ENCODE measurements at places on chromosomes 1 and 21.

GRCh38 chr1:66563094-66563800 lies 29.3 kb downstream of the SGIP1 start:
- no peak for DNase-seq

DNA sequence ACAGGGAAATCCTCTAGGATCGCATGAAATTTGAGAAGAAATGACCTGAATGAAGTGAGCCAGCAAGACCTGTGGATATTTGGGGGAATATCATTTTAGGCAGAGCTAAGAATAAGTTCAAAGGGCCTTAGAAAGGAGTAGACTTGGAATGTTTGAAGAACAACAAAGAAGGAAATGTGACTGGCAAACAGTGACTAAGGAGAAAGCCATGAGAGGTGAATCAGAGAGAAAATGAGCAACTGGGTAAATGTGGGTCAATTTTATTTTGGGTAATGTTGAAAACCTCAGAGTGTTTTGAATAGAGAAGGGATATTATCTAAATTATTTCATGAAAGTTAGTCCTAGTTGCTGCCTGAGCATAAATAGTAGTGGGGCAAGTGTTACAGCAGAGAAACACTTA lies 672.8 kb downstream of the LMO4 start:
- no peak for DNase-seq

GRCh38 chr1:89659322-89660081 lies 26.6 kb downstream of the LRRC8C start:
- no peak for DNase-seq

DNA sequence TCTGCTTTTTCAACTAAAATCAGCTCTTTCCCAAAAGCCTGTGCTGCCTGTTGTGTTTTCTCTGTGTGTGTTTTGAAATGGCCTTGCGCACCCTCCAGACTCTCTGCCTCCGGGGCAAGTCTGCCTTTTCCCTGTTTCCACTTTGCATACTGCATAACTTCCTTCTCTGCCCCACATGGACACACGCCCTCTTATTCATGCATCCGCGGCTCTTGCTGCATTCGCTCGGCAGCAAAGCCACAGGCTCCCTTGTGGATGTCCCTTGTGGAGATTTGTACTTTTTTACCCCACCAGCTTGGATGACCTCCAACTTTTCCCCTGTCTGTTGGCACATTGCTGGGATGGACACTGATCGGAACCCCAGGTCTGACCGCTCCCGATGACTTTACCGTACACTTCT lies 147.6 kb downstream of the ADSS2 start:
- DNase-seq = no peak

- DNase-seq = no peak
Observed at GRCh38 chr1:179973198-179974110, 18.8 kb downstream of the CEP350 start.

DNA sequence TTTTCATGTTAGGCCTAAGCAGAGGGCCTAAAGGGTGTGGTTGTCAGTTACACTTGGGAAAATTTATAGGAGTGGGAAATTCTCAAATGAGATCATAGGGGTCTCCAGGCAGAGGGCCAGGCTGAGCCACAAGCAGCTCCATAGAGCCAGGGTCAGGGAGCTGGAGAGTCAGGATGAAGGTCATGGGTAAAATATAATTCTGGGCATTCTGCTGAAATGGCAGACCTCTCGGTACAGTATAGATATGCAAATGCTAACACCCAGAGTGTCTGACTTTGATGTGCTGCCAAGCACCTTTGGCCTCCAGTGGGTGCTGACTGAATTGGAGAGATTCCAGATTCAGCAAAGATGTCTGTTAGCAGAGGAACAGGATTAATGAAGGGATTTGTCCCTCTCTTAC lies 40.1 kb downstream of the DNM3 start:
- DNase-seq = no peak

- DNase-seq = no peak
Observed at GRCh38 chr1:108817811-108818210, 39.1 kb downstream of the AKNAD1 start.

DNA sequence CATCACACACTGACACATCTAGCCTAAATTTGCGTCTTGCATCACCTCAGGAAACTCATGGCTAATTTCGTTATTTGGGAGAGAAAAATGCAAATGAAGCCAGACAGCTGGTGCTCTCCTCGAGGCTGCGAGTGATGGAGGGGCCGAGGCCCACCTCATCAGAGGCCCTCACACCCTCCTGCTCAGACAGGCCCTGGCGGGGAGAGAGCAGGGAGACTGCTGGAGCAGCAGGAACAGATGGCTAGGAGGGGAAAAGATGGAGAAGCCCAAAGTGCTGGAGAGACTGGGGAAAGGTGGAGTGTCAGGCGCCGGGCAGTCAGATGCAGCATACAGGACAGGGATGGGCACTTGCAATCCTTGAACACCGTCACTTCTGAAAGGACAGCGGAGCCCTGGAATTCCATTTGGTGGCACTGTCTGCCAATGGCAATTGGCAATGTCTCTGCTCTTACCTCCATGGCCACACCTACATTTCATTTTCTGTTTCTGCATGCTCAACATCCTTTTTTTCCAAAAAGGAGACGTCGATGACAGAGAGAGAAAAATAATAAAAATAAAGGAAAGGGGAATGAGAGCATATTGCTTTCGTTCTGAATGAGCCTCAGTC lies 286.2 kb downstream of the SPATA17 start:
- DNase-seq = no peak

- DNase-seq = no peak
Observed at GRCh38 chr1:85195703-85196102, 5.1 kb downstream of the SYDE2 start.

DNA sequence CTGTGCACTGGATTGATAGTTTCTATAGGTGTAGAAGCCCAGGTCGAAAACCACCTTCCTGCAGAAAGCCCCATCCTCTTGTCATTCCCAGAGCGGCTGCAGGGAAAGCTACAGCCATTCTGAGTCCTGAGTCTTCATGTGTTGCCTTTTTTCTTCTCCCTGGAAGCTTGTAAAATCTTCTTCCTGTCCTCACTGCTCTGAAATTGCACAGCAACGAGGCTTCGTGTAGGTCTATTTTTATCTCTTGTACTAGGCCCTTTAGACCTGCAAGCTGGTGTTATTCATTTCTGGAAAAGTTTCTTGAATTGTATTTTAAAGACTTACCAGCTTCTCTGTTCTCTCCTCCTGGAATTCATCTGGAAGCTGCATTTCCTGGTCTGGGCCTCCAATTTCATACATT lies 44.2 kb upstream of the ETS2 start:
- DNase-seq = no peak

DNA sequence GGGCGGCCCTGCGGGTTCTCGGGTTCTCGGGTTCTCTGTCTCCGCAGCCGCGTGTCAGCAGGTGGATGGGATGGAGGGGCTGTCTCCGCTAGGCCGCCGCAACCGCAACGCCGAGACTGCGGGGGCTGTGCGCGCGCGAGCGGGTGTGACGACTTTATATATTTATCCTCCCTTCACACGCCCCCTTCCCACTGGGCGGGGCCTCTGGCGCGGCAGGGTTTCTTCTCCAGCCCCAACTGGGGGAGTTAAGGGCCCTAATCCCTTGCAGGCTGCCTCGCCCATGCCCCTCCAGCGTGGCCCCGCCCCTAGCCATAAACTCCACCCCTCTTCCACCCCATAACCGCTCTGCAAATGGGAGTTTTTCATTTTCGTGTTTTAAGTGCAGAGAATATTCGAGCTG lies 3.4 kb downstream of the IGSF21 start:
- DNase-seq = no peak

- DNase-seq = no peak
Observed at GRCh38 chr1:59383963-59384362, 87.1 kb downstream of the FGGY start.

DNA sequence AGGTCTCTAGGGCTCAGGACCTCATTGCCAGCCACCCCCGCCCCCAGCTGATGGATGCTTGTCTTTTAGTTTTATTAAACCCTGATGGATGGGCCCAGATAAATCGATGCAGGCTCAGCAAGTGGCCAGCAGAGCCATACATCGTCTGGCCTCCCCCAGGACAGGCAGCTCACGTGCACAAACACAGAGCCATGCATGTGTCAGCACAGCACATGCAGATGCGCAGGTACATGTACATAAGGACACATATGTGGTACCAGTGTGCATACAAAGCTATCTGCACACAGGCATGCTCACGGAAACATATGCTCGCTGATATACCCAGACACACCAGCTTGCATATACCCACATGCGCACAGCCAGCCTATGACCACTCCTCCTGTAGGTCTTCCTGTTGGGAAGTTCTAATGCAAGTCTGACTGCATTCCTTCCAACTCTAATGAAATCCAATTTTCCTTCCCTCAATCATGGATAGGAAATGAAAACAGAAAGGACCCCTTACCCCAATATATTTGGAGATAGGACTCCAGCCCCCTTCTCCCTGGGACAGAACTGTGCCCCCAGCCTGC lies 897 bp downstream of the COL16A1 start:
- no peak for DNase-seq
